ENCODE measurements at places on chromosomes 1 and 21.

DNA sequence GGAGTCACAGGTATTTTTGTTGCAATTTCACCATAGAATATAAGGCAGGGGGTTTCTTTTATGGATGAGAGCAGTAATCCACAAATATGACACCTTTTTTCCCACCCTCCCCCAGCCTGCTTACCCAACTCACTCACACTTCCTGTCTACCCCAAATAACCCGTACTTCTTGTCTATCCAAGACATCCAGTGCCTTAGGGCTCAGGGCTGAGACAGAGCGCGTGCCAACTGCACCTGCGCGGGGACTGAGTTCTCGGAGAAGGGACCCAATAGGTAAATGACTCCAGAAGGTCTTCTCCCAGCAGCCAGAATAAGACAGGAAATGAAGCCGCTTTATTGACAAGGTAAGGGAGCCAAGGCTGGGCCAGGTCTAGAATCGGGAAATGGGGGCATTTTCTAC lies 369.1 kb downstream of the SIPA1L2 start:
- DNase-seq = no peak

GRCh38 chr21:43321111-43321510 lies 105.8 kb downstream of the SIK1 start:
- DNase-seq = no peak

GRCh38 chr1:185250063-185250462 lies 67.0 kb downstream of the IVNS1ABP start:
- DNase-seq = no peak

GRCh38 chr1:45863218-45863617 lies 59.8 kb downstream of the MAST2 start:
- DNase-seq = no peak
